Stimulated activated CD4-positive, alpha-beta T cell treated with anti-CD3 and anti-CD28 coated beads, Interleukin-12 subunit alpha, Interleukin-12 subunit beta, amount 100 ng/mL, for 4 hours (primary cell): ENCODE measurements at places on chromosomes 2 and 18.

GRCh38 chr2:81576713-81577112, 1272.2 kb upstream of the LRRTM1 start:
- no peak for DNase-seq

DNA sequence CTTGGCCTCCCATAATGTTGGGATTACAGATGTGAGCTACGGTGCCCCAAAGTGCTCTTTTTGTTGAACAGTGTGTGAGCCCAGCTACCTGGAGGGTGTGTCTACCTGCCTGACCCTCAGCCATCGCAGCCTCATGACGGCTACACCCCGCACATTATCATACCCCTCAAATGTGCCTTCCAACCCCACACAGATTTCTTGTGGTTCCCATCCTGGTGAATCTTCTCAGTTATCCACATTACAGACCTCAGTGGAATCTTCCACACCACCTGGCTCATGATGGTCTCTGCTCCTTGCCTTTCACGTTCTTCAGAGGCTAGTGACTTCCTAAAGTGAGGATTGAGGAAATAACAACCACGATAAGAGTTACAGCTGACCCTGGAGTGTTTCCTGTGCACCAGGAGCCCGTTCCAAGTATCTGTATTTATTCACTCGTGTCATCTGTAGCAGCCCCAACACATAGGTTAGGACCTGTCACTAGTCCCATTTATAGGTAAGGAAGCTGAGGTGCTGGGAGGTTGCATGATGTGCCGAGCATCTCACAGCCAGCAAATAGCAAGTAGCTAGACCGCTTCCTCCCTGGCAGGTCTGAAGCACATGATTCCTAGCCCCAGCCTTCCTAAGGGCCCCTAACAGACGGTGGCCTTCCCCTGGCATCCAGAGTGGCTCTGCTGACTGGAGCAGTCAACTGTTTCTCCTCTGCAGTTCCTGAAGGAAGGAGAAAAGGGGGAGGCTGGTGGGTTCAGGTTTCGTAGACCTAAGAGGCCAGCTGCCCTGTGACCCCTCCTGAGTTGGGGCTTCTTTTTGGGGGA, 47.3 kb downstream of the TCF7L1 start:
- no peak for DNase-seq

GRCh38 chr18:56388571-56388970, 249.8 kb downstream of the TXNL1 start:
- DNase-seq: no peak

DNA sequence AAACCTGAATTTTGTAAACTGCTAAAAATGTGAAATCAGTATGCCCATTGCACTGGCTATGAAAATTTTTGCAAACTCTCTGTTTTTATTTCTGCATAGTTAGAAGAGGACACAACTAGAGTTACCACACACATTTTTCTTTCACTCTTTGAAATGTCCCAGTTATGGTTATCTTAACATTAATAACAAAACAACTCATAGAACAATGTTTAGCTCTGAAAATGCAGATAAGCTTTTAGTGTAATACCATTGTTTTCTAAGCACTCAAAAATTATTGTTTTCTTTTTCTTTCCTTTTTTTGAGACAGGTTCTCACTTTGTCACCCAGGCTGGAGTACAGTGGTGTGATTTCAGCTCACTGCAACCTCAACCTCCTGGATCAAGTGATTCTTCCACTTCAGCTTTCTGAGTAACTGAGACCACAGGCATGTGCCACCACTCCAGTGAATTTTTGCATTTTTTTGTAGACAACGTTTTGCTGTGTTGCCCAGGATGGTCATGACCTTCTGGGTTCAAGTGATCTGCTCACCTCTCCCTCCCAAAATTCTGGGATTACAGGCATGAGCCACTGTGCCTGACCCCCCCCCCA, 1204.5 kb upstream of the ZEB2 start:
- no peak for DNase-seq

DNA sequence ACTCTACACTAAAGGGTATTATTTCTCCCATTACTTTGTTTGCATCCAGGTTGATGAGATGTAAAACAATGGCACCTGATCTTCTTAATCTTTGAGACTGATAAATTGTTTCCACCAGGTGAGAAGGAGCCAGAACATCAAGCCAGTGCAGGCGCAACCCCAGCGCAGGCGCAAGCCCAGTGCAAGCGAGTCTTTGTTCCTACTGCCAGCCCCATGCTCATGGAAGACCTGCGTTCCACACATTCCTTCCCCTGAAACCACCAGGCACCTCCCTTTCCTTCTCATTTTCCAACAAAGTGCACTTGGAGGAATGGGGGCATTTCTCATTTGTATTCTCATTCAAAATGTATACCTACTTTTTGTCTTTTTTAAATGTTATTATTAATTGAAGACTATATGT, 188.7 kb upstream of the SMAD2 start:
- DNase-seq: no peak

DNA sequence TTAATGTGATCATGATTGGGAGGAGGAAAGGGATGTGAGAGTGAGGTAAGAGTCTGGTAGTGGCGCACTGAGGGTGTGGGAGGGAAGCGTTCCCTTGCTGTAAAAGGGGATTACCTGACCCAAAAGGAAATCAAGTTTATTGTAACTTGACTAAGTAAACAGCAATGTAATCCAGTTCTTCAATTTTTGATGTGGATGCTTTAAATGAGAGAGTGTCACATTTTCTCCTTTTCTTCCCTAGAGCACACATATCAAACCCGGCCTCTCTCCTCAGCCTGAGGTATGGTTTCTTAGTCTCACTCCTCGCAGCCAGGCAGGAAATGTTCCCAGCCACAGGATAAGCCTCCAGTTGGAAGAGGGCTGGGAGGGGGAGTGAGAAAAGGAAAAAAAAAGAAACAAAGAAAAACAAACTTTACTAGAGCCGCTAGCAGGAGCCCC, 688 bp upstream of the ARHGAP28 start:
- no peak for DNase-seq

DNA sequence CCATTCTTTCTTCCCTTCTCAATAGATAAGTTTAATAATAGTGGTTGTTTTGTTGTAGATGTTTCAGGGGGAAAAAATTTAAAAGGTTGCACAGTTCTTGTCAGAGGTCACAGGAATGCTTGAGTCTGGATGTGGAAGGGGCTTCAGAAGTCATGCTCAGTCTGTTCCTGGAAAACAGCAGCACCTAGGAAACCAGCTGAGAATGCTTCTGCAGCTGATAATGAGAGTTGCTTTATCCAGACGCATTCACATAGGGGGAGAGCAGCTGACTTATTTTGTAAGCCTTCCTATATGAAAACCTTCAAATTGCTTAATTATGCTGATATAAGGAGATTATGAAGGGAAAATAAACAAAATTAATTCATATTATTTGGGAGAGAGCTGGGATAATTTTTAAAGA, 235.5 kb downstream of the GULP1 start:
- DNase-seq: no peak

DNA sequence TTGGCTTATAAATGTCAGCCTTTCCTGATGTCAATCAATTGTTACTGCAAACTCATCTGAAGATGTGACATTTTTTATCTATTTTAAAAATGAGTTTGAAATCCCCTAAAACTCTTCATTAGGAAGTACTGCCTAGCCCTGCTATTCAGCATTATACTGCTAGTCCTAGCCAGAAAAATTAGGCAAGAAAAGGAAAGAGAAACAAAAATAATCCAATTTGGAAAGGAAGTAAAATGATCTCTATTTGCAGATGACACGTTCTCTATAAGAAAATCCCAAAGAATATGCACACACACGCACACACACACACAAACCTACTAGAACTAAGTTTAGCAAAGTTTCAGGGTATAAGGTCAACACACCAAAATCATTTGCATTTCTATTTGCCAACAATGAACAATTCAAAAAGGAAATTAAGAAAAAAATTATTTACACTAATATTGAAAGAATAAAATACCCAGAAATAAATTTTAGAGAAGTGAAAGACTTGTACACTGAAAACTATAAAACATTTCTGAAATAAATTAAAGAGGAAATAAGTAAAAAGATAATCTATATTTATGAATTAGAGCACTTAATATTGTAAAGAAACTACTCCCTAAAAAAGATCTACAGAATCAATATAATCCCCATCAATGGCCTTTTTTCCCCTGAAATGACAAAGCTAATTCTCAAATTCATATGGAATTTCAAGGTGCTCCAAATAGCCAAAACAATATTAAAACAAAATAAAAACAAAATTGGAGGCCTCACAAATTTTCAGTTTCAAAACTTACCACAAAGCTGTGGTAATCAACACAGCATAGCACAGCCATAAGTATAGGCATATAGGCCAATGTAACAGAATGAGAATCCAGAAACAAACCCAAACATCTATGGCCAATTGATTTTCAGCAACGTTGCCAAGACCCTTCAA, 433.7 kb upstream of the TRIB2 start:
- no peak for DNase-seq

DNA sequence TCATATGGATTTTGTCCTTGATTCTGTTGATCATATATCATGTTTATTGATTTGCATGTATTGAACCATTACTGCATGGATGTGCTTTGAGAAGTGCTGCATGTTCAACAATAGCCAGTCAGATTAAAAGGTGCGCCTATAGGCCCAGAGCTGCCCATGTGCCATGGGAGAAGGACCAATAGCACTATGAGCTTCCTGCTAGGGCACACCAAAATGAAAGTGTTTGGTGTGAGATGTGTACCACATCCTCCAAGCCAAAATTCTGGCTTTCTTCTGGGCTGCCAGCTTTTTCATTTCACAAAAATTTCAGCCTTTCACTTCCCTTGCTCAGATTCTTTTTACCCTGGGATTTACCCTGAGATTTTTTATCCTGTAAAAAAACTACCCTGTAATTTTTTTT, 34.8 kb upstream of the MMADHC start:
- no peak for DNase-seq

- DNase-seq: no peak
Observed at GRCh38 chr2:176531608-176532007, 262.4 kb downstream of the MTX2 start.

- DNase-seq: no peak
Observed at GRCh38 chr18:49161627-49162026, 210.9 kb upstream of the SMAD7 start.

GRCh38 chr18:79917169-79917852, 34.1 kb downstream of the SLC66A2 start:
- DNase-seq: no peak

DNA sequence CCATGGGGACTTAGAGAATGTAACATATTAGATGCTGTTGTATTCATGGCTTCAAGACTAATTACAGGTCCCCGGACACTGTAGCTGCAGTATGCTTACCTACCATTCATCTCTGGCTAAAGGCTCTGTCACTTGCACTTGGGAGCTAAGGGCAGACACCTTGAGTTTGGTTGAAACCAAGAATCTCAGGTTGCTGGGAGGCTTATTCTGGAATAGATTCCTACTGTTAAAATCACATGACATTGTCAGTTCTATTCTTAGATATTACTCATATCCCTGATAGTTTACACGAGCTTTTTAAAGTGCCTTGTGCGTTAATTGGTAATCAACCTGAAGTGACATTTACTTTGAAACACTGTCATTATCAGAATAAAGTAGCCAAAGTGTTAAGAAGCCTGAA, 73.0 kb upstream of the EPB41L5 start:
- DNase-seq: no peak

DNA sequence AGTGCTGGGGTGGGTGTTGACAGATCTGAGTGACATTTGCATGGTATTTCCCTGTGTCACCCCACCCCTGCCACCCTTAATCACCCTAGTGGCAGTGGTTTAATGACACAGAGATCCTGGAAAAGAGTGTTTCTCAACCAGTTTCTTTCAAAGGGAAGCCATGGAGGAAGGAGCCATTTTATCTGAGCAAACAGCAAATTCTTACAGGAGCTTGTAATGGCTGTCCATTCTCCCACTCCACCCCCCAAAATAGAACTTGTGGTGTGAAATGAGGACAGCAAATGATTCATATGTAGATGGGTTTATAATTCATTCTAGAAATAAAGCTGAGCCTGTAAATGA, 51.5 kb downstream of the CDC42EP3 start:
- no peak for DNase-seq

DNA sequence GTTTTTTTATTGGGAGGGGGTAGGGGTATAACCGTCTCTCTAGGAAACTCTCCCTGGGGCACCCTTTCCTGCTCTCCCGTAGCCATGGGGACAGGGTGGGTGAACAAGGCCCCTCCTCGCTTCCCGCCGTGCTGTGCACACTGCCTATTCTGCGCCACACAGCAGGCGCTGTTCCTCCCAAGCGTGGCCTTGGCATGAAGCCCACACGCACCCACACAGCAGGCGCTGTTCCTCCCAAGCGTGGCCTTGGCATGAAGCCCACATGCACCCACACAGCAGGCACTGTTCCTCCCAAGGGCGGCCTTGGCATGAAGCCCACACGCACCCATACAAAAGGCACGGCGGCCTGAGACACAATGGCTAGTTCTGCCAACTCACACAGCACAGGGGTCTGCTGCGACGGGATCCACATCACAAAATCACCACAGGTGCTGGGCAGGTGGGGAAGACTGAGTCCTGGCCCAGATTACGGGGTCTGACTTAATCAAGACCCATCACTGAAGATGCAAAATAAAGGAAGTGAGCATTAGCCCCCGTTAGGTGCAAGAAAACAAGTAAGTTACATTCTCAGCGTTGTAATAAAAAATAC, 46.6 kb upstream of the TPO start:
- DNase-seq: peak; percentile 24

GRCh38 chr2:15279201-15279876, 281.8 kb downstream of the NBAS start:
- no peak for DNase-seq

- DNase-seq: peak; percentile 12
Observed at GRCh38 chr2:229920011-229920641, 1.7 kb downstream of the TRIP12 start.

DNA sequence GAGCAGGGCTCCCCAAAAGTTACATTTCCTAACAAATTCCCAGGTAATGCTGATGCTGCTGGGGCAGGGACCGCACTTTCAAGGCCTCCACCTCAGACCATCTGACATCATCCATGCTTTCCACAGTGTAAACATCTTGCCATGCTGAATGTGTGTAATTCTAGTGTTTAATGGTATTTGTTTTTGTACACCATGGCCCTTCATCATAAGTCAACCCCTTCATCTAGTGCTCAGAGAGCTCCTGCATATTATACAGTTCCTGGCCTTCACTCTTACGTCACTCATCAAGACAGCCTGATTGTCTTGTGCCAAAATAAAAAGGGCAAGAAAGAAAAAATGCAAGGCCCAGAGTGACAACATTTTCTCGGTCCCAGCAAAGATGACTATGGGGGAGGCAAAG, 77.5 kb upstream of the ZFP36L2 start:
- no peak for DNase-seq

- DNase-seq: no peak
Observed at GRCh38 chr2:45132551-45132950, 123.3 kb upstream of the SIX2 start.
